Pancreas (tissue), 10 donors: ENCODE measurements at places on chromosomes 7 and 10. TPM values are rescaled to one million over a fixed set of nuclear protein-coding genes. Genes with fewer than 3 reads are reported as not detected.

DNA sequence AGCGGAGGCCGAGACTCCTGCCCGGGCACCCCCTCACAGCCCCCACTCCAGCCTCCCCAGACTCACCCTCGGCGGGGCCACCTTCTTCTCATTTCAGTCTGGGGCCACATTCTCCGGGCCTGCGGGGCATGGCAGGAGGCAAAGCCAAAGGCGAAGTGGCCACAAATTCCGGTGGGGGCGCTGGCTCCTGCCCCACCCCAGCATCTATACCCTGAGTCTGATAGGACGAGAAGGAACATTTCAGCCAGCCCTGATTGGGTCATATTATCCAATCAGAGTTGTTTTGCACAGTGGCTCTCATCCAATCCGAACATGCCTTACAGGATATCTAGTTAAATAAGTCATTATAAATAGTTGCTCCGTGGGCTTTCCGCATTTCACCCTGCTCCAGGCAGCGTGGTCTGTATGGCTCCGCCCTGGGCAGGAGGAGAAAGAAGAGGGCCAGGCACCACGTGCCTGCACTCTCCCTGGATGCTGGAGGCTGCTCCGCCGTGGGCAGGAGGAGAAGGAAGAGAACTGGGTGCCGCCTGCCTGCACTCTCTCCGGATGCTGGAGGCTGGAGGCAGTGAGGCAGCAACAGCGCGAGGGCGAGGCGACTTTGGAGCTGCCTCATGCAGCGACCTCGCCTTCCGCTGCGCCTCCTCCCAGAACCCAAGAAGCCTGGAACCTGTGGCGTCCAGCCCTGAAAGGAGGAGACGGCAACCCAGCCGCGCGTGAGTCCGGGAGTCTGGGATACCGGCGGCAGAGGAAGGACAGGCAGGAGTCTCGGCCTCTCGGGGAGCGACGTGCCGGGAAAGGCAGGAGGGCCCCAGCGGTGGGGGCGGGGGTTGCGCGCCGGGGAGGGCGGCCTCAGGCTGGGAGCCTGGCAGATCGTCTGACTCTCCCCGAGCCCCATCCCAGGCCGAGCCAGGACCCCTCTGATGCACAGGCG is 162.9 kb downstream of the ZNF33B start:
- H3K27ac ChIP-seq, result no peak overlapping the region
- peak overlapping the region; percentile 9 for H3K4me3 ChIP-seq
- H3K4me1 ChIP-seq, result no peaks in the 10 kb centered on the region
- peak; percentile 50 for DNase-seq

GRCh38 chr10:73645251-73645650 is 4.0 kb upstream of the MYOZ1 start:
- DNase-seq, result no peak
- no peaks in the 10 kb centered on the region for H3K4me1 ChIP-seq
- no peak overlapping the region for H3K4me3 ChIP-seq
- no peak overlapping the region for H3K27ac ChIP-seq
- H3K36me3 ChIP-seq, result no peaks in the 10 kb centered on the region

DNA sequence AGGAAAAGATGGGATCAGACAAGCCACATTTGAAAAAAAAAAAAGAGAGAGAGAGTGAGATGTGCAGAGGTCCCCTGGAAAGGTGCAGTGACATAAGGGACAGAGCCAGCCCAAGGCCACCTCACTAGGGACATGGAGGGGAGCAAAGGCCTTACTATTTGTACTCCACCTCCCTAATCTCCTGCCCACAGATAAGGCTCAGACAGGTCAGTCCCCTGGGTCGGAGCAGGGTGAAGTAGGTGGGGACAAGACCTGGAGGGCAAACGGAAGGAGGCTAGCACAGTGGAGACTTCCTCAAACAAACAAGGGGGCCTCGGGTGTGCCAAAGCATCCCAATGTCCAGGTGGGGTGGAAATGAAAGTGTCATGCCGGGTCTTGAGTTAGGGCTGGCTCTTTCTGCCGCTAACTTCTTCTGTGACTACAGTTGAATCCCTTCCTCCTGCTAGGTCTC is 7.0 kb downstream of the PRF1 start:
- H3K27me3 ChIP-seq, result no peaks in the 10 kb centered on the region
- H3K36me3 ChIP-seq, result no peaks in the 10 kb centered on the region
- no peak for DNase-seq
- no peak overlapping the region for H3K4me3 ChIP-seq
- no peak overlapping the region for H3K27ac ChIP-seq

DNA sequence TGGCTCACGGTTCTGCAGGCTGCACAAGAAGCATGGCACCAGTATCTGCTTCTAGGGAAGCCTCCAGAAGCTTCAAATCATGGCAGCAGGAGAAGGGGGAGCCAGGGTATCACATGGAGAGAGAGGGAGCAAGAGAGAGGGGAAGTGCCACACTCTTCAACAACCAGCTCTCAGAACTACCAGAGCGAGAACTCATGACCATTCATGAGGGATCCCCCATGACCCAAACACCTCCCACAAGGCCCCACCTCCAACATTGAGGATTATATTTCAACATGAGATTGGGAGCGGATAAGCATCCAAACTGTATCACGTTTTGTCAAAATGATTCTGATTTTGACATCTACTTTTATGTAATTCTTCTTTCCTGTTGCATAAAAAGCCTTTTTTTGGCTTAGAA is 38.5 kb downstream of the CREM start:
- no peak for DNase-seq
- H3K4me1 ChIP-seq, result no peaks in the 10 kb centered on the region

- no peak overlapping the region for H3K27ac ChIP-seq
- H3K36me3 ChIP-seq, result no peaks in the 10 kb centered on the region
- no peak overlapping the region for H3K4me3 ChIP-seq
- H3K4me1 ChIP-seq, result peaks cover 15% of the 10 kb centered on the region
- no peaks in the 10 kb centered on the region for H3K27me3 ChIP-seq
Measured at GRCh38 chr7:35805876-35806275, 5.0 kb downstream of the SEPTIN7 start.

- H3K27ac ChIP-seq, result no peak overlapping the region
- H3K4me3 ChIP-seq, result peak overlapping the region; percentile 67
- no peaks in the 10 kb centered on the region for H3K36me3 ChIP-seq
- H3K27me3 ChIP-seq, result no peaks in the 10 kb centered on the region
Measured at GRCh38 chr10:71771204-71771603, 2.1 kb downstream of the VSIR start.

DNA sequence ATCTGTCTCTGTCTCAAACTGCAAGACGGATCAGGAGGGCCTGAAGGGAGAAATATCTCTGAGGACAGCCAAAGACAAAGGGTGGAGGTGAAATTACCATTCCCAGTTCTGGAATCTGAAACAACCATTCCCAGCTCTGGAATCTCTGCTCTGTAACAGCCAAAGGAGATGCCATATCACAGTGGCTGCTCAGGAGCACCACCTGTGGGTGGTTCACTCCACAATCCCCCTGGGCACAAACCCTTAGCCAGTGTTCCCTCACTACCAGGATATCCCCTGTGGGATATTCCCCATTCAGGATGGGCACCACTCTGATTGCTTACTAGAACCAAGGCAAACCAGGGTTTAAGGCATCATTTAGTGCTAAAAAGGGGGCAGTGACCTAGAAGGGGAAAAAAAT is 199.0 kb downstream of the HTR7 start:
- H3K4me1 ChIP-seq, result no peaks in the 10 kb centered on the region
- DNase-seq, result no peak
- no peak overlapping the region for H3K4me3 ChIP-seq
- no peak overlapping the region for H3K27ac ChIP-seq
- H3K27me3 ChIP-seq, result no peaks in the 10 kb centered on the region

GRCh38 chr7:14888962-14889361 is 13.6 kb downstream of the DGKB start:
- DNase-seq, result no peak
- H3K4me3 ChIP-seq, result no peak overlapping the region
- H3K27me3 ChIP-seq, result no peaks in the 10 kb centered on the region
- no peaks in the 10 kb centered on the region for H3K36me3 ChIP-seq

- H3K27me3 ChIP-seq, result no peaks in the 10 kb centered on the region
- no peaks in the 10 kb centered on the region for H3K36me3 ChIP-seq
- no peak overlapping the region for H3K27ac ChIP-seq
- H3K4me3 ChIP-seq, result no peak overlapping the region
- no peaks in the 10 kb centered on the region for H3K4me1 ChIP-seq
Measured at GRCh38 chr7:82549616-82550285, 106.2 kb upstream of the CACNA2D1 start.

DNA sequence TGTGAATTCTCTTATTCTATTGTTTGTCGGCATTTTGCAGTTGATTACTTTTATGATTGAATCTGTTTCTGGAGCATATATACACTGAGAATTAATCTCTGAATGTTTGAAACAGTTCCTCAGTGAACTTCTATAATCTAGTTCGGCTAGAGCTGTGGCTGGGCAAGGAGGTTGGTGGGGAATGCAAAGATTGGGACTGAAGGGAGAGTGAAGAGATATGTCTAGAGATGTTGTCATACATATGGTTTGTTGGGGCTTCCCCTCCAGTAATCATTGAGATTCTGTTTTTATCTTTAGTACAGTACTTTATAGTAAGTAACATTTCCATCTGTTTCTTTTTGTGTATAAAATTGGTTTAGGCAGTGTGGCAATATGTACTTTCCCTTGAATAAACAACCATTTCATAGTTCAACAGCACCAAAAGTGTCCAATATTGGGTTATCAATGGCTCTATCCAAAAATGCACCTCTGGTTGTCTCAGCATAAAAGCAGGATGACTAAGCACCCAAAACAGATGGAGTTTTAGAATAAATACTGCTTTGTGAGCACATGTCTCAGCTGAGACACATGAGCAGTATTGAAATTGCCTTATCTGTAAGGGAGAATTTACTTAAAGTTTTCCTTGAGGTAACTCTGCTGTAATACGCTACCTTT is 36.7 kb downstream of the WAC start:
- H3K4me1 ChIP-seq, result peaks cover 26% of the 10 kb centered on the region
- no peaks in the 10 kb centered on the region for H3K27me3 ChIP-seq
- H3K27ac ChIP-seq, result no peak overlapping the region

DNA sequence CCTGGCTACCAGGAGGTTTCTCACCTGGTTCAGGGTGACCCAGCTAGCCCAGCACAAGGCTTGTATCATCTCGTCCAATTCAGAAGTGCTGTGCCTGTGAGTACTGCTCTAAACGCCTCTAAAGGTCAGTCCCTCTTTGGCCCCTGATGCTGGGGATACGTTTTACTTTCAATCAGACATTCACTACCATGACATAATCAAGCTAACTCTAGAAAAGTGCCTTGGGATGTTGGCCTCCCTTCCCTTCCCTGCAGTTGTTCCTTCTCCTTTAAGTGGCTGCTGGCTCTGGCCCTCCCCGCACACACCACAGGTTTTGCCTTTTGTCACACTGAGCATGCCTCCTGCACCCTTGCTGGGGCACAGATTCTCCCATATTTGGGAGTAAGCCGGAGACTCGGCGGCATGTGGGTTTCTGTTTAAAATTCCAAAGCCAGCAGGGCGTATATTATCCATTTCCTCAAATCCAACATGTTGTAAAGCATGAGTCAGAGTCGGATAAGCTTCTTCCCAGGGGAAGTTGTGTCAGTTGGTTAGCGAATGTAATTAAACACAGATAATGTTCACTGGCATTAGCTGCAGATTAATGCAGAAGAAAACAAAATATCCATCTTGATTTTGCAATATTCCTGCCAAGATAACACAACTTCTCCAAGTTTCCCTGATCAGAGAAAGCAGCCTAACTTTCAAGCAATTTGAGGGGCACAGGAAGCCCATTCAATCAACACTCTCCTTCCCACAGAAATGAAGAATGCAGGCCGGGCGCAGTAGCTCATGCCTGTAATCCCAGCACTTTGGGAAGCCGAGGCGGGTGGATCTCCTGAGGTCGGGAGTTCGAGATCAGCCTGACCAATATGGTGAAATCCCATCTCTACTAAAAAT is 31.8 kb upstream of the VCL start:
- no peak overlapping the region for H3K27ac ChIP-seq
- H3K4me3 ChIP-seq, result no peak overlapping the region
- H3K27me3 ChIP-seq, result no peaks in the 10 kb centered on the region
- no peaks in the 10 kb centered on the region for H3K4me1 ChIP-seq

- H3K4me3 ChIP-seq, result no peak overlapping the region
- H3K27ac ChIP-seq, result no peak overlapping the region
- no peak for DNase-seq
- peaks cover 8% of the 10 kb centered on the region for H3K4me1 ChIP-seq
Measured at GRCh38 chr10:131312478-131312836, 936 bp upstream of the TCERG1L start.

DNA sequence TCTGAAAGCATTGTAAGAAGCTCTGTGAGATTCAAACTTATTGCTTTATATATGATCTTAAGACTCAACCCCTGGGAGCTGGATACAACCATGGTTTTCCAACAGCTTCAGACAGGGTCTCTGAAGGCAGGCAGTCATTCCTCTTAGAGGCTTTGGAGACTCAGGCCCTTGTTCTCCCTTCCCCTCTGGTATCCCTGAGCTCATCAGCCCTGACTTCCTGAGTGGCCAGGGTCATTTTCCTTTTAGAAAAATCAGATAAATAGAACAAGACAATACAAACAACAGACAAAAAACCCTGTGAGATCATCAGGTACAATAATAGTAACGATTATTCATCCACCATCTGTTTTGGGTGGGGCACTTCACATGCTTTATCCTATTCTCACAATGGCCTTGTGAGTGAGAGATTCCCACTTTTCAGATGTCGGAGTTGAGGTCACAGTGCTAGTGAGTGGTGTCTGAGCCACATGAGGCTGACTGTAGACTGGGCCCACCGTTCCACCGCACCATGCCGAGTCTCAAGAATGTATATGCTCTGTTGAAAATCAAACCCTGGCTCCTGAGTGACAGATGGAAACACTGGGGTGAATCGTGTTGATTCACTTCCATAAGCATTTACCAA is 144.2 kb downstream of the CXCL12 start:
- no peaks in the 10 kb centered on the region for H3K27me3 ChIP-seq
- H3K27ac ChIP-seq, result no peak overlapping the region
- H3K4me1 ChIP-seq, result no peaks in the 10 kb centered on the region
- H3K36me3 ChIP-seq, result no peaks in the 10 kb centered on the region

- H3K36me3 ChIP-seq, result no peaks in the 10 kb centered on the region
- H3K27me3 ChIP-seq, result no peaks in the 10 kb centered on the region
- H3K4me3 ChIP-seq, result no peak overlapping the region
- H3K27ac ChIP-seq, result no peak overlapping the region
- DNase-seq, result no peak
- H3K4me1 ChIP-seq, result peaks cover 44% of the 10 kb centered on the region
Measured at GRCh38 chr7:17307558-17307957, 9.1 kb downstream of the AHR start.

DNA sequence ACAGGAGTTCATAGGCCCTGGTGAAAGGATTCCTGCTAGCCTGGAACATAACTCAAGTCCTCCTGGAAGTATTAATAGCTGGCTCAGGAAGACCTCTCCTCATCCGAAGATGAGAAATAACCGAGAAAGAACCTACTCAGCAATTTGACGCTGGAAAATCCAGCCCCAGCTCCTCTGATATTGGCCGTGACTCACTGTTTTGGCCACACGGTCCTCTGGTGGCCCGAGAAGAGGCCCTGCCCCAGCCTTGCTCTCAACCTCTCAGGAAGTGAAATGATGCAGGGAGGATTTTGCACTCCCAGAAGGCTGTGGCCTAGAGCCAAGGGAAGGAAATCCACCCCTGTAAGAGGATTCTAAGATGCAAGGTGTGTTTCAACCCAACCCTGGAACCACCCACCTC is 121.6 kb downstream of the MTPAP start:
- H3K4me1 ChIP-seq, result no peaks in the 10 kb centered on the region
- H3K4me3 ChIP-seq, result no peak overlapping the region
- no peaks in the 10 kb centered on the region for H3K36me3 ChIP-seq
- no peak for DNase-seq
- H3K27me3 ChIP-seq, result no peaks in the 10 kb centered on the region
- no peak overlapping the region for H3K27ac ChIP-seq

The PRDX3 gene
- 34.0 TPM for total RNA-seq

The PON3 gene
- total RNA-seq, result 2.7 TPM

The STOX1 gene
- 1.1 TPM for total RNA-seq

The AGMO gene
- 0.09 TPM for total RNA-seq

The ASAH2 gene
- 3.0 TPM for total RNA-seq
